ENCODE measurements at places on chromosomes 16 and 17.

GRCh38 chr17:73634629-73635028 is 9.6 kb downstream of the SDK2 start:
- DNase-seq, result no peak

- no peak for DNase-seq
These were observed 12.1 kb downstream of the METRNL start for GRCh38 chr17:83091257-83092141.

DNA sequence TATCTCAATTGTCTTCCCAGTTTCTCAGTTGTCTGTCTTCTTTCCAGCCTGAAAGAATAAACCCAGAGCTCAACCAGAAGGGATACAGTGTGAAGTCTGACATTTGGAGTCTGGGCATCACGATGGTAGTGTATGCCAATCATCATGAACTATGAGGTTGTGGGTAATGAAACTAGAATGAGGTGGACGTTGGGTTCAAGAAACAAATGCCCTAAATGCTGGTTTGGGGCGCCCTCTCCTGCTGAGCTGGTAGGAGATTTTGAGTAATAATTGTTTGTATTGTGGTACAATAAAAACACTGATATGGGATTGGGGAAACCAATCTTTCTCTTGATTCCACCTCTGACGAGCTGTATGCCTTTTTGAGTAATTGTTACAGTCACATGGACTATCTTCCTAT is 110.4 kb downstream of the MAP2K6 start:
- DNase-seq, result peak; percentile 20

- DNase-seq, result no peak
These were observed 10.0 kb upstream of the CLEC18C start for GRCh38 chr16:70163596-70163995.
